ENCODE measurements at places on chromosomes 1 and 21.
A peak's percentile ranks its signal among the peaks of the same experiment; 100 is the strongest.

GRCh38 chr1:145887631-145888030 lies 2.0 kb upstream of the ANKRD35 start:
- no peak for DNase-seq

- no peak for DNase-seq
These were observed 238.3 kb downstream of the PAPPA2 start for GRCh38 chr1:176701151-176701866.

- DNase-seq, result peak; percentile 23
These were observed 208.1 kb downstream of the TGFB2 start for GRCh38 chr1:218553197-218553596.

DNA sequence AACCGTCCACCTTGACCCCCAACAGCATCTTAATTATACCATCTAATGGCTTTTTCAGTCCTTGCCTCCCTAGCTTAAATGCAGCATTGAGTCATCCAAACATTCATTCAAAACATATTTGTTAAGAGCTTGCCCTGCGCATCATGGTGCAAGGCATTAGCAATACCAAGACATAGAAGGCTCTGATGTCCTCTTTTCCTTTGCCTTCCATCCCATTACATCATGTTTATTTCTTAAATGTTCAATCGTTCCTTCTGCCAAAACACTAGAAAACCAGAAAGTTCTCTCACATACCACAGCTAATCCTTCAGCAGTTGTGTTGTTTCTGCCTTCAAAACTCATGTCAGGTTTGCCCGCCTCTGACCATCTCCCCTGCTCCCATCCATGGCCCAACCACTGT lies 29.8 kb upstream of the VTCN1 start:
- DNase-seq, result no peak

GRCh38 chr1:154095456-154096060 lies 59.3 kb downstream of the NUP210L start:
- no peak for DNase-seq

- DNase-seq, result peak; percentile 14
These were observed 664.4 kb downstream of the MATN1 start for GRCh38 chr1:30058970-30059369.

DNA sequence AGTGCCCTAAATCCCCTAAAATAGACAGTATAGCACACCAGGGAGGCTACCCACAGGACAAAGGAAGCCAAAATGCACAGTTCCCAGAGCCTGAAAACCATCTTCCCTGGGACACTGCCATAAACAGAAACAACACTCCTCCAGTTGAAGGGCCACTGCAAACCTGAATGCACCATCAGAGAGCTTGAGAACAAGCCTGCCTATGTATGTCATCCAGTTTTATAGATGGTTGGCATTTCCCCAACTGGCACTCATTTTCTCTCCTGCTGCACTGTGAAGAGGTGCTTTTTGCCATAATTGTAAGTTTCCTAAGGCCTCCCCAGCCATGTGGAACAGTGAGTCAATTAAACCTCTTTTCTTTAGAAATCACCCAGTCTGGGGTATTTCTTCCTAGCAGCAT lies 169.0 kb downstream of the AGBL4 start:
- no peak for DNase-seq

DNA sequence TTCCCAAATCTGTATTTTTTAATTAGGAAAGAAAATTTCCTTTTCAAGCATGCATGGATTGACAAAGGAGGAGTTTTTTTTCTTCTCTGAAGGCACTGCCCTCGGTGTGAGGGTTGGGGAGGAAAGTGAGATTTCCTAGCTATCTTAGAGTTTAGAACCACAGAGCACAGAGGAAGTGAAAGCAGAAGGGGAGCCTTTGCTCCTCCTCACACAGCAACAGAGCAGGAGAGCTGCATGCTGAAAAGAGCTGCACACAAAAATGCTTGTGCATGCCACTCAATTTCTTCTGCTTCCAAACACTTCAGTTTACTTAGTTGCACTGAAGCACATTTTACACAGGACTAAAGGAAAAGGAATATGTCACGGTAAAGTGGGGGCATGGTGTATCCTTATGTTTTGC lies 308.1 kb downstream of the GPATCH2 start:
- DNase-seq, result no peak

GRCh38 chr1:156897078-156897825 lies 3.7 kb downstream of the PEAR1 start:
- DNase-seq, result peak; percentile 54

DNA sequence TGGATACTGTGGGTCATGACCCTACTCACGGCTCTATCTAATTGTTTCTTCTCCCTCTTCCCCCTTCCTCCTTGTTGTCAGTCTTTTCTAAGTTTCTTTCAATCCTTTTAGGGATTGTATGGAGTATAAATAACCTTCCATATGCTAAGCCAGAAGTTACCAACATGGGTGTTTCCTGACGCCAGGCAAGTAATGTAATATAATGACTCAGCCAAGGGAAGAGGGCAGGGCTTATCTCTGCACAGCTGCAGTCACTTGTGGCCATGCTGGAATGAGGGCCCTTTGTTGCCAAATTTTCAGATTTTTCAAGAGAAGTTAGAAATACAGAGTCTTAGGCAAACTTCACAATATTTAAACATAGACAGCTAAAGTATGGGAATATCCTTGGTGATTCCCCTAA lies 194.6 kb downstream of the ST6GALNAC3 start:
- DNase-seq, result peak; percentile 34

DNA sequence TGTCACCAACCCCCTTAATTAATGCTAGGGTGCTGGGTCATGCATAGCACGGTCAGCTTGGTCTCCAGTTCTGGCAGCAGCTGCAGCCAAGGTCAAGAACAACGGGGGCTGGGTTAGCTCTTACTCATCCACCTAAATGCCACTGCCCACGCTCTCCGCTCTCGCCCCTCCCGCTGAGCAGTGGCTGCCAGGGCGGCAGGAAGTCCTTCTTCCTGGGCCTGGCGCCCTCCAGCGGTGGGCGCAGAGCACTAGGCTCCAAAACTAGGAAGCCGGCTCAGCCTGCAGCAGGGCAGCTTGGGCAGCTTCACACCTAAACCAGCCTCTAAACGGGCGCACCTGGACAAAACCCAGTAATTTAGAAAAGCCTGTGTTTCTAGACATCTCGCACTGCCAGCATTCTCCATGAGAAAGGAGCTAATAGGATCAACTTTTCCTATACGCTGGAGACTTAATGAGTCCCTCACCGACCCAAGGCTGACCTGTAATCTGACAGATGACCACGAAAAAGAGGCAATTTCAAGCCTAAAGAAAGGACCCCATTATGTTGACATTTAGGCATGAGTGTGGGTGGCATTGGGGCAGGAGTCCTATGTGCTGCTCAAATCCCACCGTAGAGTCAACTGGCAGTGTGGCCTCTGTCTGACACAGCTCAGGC lies 78.4 kb upstream of the LRRN2 start:
- DNase-seq, result peak; percentile 90

GRCh38 chr1:24126018-24126671 lies 14.2 kb upstream of the MYOM3 start:
- DNase-seq, result no peak

DNA sequence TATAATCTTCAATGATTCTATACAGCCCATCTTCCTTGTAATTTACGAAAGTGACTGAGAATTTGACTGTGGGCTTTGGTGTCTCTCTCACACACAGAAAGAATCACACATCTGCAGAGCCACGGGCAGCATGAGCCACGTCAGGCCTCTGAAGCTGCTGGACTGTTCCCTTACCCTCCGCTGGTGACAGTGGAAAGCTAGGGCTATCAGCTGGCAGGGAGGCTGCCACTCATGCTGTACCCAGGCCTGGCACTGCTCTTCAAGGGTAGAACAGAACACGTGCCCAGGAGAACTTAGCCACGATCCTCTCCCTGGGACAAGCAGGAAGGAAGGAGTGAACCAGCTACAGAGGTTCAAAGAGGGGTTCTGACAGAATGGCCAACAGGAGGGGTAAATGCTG lies 90.7 kb downstream of the JAK1 start:
- no peak for DNase-seq

GRCh38 chr1:172699111-172699510 lies 40.2 kb downstream of the FASLG start:
- no peak for DNase-seq

- no peak for DNase-seq
These were observed 2.3 kb downstream of the RHOU start for GRCh38 chr1:228737601-228738041.

- no peak for DNase-seq
These were observed 38.0 kb upstream of the ZC3H11B start for GRCh38 chr1:219650880-219651279.

DNA sequence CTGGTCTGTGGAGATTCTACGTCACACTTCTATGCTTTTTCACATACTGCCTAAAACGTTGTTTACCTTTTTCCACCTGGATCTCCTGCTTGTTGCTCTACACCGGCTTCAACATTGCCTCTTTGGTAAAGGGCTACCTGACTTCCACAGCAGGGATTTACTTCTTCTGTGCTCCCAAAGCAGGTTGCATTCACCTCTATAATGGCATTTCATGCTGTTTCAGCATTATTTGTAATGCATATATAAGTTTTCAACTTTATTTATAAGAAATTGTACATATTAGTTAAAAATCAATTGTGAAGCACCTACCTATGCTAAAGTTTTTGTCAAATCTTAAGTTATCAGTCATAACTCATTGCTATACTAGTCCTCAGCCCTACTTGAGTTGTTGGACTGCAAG lies 55.4 kb downstream of the DDAH1 start:
- no peak for DNase-seq

DNA sequence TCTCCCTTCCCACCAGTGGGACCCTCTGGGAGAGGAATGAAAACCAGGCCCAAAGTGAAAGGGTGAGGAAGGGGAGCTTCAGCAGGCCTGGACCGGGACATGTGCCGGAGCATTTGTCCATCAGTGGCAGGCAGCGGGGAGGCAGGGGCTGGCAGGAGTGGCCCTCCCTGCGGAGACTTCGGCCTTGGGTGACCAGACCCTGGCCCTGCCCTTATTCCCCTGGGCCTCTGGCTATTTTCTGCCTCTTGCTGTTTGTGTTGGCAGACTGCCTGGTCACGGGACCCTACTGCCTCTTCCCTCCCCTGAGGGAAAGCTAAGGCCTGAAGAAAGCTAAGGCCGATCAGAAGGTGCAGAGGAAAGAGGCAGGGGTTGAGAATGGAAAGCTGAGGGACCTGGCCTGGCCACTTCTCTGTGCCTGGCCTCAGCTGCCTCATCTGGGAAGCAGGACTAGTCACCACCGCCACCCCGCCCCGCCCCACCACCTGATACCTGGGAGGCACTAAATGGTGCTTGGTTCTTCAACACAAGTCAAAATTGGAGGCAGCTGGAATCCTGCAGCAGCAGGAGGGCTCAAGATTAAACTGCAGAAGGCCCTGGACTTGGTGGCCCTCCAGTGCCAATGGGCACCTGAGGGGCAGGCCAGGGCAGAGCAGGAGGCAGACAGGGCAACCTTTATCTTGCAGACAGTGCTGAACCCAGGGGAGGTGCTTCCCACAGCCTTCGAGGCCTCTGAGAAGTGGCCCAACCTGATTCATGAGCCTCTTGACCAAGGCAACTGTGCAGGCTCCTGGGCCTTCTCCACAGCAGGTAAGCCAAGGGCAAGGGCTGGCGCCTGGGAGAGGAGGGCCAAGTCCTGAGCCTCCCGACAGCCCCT lies 7.9 kb downstream of the TINAGL1 start:
- DNase-seq, result peak; percentile 69

GRCh38 chr1:10495475-10495817 lies 20.7 kb downstream of the PEX14 start:
- DNase-seq, result no peak

DNA sequence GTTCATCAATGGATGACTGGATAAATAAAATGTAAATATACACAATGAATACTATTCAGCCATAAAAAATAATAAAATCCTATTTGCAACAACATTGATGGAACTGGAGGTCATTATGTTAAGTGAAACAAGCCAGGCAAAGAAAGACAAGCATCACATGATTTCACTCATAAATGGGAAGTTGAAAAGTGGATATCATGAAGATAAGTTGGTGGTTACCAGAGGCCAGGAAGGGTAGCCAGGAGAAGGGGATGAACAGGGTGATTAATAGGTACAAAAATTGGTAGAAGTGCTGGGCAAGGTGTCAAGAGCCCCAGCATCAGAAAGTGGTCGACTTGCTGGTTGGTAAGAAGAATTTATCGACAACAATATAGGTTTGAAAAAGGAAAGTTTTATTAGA lies 1.3 kb upstream of the PARK7 start:
- no peak for DNase-seq

DNA sequence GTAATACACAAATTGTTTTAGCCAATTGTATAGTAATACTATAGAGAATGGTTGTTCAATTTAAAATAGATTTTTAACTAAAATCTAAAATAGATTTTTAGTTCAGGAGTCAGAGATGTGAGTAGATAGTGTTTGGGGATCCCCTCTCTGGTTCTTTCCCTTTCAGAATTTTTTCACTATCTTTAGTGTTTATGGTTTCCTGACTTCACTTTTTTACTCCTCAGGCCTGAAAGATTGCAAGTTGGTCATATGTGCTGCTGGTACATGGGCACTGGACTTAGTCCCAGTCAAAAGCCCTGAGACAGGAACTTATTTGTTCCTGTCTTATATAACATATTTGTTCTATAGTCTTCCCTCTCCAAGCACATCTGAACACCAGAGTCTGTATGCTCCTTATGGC lies 96.8 kb upstream of the ATP1B1 start:
- no peak for DNase-seq

DNA sequence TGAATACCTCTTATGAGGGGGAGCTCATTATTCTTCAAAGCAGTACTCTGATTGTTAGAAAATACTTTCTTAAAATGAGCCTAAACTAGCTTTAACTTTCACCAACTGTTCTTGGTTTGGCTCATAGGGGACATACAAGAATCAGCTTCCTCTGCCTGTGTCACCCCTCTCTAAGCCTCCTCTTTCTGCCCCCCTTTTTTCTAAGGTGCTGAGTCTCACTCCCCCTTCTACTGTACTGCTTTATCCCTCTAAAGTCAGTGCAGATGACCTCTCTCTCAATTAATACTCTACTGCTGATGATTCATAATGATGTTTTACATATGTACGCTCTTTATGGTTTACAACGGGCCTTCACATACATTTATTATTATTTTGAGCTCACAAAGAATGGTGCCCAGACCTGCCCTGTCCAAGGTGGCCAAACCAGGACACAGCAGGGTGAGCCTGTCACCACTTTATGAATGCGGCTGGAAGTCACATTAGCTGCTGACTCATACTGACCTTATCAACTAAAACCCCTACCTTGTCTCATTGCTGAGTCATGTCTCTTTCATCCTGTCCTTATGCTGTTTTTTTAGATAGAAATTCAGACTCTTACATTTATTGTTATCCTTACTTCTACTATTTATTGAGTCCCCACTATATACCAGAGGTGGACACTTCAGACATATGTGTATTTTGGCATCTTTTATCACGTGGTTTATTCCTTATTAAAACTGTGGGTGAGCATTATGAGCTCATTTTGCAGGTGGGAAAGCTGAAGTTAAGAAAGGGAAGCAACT lies 126.9 kb downstream of the RNF220 start:
- DNase-seq, result peak; percentile 8

GRCh38 chr21:37866027-37866426 lies 50.2 kb downstream of the KCNJ6 start:
- DNase-seq, result no peak

- DNase-seq, result no peak
These were observed 436.6 kb upstream of the C1orf87 start for GRCh38 chr1:60510162-60510561.

DNA sequence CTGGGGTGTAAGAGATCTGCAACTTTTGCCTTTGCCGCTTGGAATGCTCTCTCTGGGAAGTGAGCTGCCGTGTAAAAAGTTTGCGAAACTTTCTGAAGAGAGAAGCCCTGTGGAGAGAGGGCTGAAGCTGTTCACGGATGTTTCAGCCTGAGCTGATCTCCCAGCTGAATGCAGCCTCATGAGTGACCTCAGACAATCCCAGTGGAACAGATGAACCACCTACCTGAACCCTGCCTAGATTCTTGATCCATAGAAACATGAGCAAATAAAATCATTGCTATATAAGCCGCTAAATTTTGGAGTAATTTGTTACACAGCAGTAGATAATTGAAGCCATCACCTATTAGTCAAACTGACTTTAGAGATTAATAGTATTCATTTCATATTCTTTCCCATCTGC lies 4.4 kb upstream of the ALG6 start:
- DNase-seq, result no peak
